ENCODE measurements at places on chromosomes 3 and 15.

GRCh38 chr15:49189631-49190030, 19.6 kb downstream of the GALK2 start:
- no peak for DNase-seq

GRCh38 chr3:63740116-63740515, 79.0 kb upstream of the C3orf49 start:
- no peak for DNase-seq

DNA sequence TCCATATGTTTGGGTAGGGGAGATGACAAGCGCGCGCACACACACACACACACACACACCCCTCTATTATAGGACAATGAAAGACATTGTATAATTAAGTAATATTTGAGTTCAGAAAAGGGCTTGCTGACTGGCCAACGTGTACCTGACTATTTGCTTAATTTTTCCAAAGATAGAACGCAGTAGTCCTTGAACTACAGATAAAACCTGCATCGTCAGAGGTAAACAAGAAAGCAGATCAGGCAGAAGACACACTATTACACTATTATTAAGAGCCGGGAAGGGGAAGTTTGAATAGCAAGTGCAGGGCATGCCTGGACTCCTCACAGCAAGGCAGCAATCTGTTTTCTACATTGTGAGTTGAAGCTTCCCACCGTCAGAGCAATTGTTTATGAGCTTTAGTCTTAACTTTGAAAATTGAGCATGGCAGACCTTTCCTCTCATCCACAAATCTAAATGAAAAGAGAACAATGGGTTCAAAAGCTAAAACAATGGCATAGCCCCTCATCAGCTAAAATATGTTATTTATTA, 427.7 kb downstream of the GABRG3 start:
- no peak for DNase-seq

DNA sequence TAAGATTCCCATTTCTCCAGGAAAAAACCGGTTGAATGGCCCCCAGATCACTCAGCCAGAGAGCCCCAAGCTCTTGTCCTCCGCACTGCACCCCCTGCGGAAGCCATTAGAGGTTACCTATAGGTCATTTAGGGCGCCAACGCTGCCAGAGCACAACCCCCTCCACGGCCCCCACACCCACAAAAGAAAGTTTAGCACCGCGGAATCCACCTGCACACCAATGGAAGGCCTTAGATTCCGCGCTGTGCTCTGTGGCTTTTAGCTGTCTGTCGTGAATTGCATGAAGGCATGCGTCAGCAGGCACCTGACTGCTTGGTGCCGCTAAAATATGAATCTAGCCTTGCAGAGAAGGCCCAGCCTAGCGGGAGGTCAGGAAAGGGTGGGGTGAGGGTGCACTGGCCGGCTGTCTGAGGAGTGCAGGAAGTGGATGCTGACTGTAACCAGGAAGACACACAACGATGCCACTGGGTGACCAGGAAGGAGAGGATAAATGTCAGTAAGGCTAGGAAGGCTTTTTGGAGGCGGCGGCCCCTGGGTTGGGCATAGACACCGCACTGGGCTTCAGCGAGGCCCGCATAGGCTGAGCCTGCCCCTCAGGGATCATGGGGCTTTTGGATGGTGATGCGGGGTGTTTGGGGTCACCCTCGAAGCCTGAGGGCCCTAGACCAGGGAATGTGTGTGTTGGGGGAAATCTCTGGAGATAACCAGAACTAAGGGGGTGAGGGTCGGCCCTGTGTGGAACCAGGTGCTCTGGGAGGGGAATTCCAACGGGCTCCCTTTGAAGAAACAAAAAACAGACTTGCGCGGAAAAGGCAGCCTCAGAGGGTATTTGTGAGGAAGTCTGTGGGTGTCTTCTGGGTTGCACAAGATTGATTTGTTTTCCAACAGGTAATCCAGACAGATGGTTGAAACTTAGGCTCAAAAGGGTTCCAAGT, 976 bp upstream of the NUP210 start:
- no peak for DNase-seq

- DNase-seq, result no peak
Measured at GRCh38 chr3:108835101-108835500, 12.5 kb downstream of the TRAT1 start.

DNA sequence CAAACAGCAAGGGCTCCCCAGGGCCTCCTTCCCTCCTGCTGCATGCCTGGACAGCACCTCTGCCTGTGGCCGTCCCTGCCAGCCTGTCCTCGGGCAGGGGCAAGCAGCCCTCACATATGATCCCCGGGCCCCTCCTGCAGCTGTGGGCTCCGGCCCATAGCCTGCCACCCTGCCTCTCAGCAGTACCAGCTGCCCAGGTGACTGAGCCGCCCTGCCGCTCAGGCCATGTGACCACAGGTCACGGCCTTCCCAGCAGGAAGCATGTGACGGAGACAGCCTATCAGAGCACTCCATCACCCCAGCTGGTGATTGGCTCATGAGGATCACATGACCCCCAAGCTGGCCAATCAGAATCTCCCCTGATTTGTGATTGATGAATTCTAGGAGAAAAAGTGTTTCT, 23.9 kb downstream of the ALDH1L1 start:
- peak; percentile 60 for DNase-seq

DNA sequence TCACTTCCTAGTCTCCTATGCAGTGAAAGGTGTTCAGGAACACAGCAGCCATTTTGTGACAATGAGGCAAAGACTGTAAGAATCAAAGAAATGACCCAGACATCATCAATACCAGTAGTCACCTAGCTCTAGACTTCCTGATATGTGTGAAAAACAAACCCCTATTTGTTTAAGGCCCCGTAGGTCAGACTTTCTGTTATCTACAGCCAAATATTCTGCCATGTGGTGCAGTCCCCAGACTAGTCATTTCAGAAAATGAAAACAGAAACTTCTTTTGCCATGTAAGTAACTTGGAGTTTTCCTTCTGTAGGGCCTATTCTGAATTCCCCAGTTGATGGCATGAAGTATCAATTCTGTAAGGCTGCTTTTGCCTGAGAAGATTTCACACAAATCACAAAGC, 181.7 kb upstream of the SNTN start:
- no peak for DNase-seq

DNA sequence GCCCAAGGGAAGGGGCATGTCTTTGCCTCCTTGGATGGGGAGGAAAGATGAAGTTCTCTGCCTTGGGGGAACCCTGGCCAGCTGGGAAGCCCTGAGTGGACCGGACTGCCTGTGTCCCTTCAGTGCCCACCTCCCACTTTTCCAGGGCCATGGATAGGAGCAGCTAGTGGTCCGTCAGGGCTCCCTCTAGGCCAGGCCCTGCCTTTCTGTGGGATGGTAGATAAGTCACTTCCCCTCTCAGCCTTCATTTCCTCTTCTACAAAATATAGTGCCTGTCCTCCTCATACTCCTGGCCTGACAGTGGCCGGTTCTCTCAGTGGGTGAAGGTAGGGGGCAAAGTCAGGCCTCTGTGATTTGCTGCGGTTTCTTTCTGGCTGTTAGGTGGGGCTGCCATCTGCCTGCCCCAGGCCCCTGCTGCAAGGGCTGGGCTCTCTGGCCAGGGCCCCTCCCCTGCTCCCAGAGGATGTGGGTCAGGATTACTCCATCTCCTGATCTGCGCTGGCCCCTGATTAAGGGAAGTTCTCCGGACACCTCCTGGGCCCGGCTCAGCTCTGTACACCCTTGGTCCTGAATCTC, 1.4 kb downstream of the PLEKHO2 start:
- DNase-seq, result peak; percentile 48

DNA sequence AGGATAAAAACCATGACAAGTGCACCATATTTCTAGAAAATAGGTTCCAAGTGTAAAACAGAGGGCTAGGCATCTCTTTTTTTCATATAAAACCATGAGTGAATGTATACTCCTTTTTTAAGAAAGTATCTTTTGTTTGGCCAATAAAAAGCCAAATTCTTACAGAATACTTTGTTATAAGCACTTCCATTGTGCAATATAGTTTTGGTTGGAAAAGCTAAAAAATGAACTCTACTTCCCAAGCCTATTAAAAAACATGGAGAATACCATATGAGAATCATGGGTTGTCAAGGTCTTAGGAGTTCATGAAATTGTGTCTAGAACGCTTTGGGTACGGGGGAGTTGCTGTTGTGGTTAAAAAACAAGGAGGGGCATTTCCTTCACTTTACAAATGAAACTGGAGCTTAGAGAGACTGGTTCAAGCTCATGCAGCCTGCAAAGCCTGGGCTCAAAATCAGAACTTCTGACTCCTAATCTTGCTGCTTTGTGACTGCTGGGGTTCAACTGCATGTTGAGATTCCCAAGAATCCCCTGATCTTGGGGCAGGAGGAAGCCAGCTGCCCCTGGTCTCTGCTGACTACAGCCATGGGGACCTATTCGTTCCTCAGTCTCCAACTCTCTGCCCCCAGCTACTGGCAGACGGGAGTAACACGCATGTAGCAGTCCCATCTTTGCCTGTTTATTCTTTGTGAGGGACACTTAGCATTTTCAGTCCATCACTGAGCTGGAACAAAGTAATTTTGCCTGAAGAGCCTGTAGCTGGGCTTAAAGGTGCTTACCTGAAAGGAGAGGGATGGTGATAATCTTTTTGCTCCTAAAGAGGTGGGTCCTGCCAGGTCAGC, 229.1 kb downstream of the CHST2 start:
- no peak for DNase-seq

DNA sequence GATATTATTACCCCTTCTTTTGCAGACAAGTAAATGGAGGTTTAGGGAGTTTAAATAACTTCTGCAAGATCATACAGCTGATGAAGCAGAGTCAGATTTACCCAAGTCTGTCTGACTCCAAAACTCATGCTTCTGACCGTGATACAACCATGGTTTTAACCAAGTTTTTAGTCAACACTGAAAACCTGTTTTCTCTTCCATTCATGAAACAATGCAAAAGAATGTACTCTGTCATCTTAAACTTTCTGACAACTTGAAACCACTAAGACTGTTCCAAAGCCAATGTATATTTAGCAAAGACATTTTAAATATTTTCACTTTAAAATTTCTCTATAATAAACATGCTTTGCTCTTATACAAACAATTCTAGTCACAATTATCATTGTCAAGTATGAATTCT, 77.0 kb upstream of the RBMS3 start:
- DNase-seq, result no peak

- no peak for DNase-seq
Measured at GRCh38 chr15:86481720-86482119, 402.0 kb downstream of the AGBL1 start.

GRCh38 chr3:157752554-157752953, 249.3 kb upstream of the VEPH1 start:
- no peak for DNase-seq
